ENCODE measurements at places on chromosomes 1 and 21.

- no peak for DNase-seq
Observed at GRCh38 chr1:212062832-212063438, 27.4 kb downstream of the DTL start.

DNA sequence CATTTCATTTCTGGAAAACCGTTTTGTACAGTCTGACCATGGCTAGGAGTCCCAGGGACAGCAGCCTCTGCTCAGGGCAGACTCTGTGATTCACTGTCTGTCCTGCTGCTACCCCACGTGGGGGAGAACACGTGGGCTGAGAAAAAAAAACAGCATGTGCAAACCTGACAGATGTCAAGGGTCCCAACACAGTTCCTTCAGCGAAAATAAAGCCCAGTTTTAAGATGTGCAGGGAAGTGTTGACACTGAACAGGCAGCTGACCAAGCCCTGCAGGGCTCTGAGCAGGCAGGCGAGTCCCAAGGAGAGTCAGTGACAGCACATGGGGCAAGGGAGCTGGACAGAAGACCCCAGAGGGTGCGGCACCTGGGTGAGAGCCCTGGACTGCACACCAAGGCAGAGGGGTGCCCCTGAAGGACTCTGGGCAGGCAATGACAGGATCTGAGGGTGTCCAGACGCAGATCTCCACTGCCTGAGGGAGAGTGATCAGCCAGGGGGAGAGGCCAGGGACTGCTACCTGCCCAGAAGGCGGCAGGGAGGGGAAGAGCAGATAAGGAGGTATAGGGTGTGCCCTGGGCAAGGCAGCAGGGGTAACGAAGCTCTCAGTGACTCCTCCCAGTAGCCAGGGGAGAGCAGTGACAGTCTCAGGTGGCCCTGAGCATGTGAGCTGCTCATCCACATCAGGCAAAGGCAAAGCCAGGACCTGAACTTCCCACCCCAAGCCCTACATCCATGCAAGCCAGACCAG lies 5.1 kb upstream of the SPATC1L start:
- no peak for DNase-seq

- DNase-seq: no peak
Observed at GRCh38 chr1:240004086-240004749, 87.5 kb upstream of the FMN2 start.

DNA sequence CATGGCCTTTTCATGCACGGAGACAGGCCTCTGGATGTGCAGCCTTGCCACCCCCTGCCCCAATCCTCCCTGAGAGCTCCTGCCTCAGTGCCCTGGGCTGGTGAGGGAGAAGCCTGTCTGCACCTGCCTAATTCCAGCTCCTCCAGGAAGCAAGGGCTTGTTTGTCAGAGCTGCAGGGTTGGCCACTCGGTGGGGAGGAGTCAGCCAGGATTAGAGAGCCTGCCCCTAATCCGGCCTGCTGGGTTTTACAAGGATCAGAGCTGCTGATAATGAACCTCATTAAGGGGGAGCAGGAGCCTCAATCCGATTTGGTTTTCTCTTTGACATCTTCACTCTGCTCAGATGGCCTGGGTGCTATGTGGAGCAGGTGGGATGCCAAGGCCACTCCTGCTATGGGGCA lies 31.9 kb upstream of the LHX4 start:
- DNase-seq: no peak

- DNase-seq: no peak
Observed at GRCh38 chr1:158371188-158371953, 17.7 kb downstream of the CD1E start.

- no peak for DNase-seq
Observed at GRCh38 chr1:179951383-179952144, 3.0 kb upstream of the CEP350 start.

DNA sequence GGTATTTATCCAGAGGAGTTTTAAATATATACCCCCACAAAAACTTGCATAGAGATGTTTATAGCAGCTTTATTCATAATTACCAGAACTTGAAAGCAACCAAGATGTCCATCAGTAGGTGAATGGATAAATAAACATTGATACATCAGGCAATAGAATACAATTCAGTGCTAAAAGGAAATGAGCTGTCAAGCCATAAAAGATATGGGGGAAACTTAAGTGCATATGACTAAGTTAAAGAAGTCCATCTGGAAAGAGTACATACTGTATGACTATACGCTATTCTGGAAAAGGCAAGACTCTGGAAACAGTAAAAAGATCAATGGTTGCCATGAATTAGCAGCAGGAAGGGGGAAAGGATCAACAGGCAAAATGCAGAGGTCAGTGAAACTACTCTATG lies 366.7 kb downstream of the HHIPL2 start:
- no peak for DNase-seq

DNA sequence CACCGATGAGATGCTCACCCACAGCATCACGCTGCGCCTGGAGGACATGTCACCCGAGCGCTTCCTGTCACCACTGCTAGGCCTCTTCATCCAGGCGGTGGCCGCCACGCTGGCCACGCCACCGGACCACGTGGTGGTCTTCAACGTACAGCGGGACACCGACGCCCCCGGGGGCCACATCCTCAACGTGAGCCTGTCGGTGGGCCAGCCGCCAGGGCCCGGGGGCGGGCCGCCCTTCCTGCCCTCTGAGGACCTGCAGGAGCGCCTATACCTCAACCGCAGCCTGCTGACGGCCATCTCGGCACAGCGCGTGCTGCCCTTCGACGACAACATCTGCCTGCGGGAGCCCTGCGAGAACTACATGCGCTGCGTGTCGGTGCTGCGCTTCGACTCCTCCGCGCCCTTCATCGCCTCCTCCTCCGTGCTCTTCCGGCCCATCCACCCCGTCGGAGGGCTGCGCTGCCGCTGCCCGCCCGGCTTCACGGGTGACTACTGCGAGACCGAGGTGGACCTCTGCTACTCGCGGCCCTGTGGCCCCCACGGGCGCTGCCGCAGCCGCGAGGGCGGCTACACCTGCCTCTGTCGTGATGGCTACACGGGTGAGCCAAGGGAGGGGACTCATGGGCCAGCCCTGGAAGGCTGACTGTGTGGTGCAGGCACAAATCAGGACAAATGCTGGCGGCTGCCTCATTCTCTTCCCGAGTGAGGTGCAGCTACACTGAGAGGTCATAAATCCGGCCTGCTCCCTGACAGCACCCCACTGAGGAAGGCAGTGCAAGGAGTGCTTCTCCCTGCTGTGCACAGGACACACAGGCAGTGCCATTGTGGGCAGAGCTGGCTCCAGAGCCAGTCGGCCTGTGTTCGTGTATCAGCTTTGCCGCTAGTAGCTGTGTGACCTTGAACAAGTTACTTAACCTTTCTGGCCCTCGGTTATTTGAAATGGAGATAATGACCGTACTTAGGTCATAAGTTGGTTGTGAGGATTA lies 9.4 kb downstream of the CELSR2 start:
- no peak for DNase-seq

DNA sequence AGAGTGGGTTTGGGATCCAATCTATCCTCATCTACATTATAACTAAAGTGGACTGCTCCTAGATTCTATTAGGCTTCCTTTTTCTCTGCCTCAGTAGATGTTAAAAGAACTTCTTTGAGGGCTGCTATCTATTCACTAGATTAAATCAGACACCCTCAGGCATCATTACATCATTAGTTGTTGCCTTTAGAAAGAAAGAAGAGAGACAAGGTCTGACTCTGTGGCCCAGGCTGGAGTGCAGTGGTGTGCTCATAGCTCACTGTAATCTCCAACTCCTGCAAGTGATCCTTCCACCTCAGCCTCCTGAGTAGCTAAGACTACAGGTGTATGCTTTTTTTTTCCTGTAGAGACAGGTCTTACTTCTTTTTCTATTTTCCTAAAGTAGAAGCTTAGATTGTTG lies 71.1 kb upstream of the EXO1 start:
- no peak for DNase-seq

- no peak for DNase-seq
Observed at GRCh38 chr1:68280286-68280685, 48.0 kb upstream of the WLS start.

DNA sequence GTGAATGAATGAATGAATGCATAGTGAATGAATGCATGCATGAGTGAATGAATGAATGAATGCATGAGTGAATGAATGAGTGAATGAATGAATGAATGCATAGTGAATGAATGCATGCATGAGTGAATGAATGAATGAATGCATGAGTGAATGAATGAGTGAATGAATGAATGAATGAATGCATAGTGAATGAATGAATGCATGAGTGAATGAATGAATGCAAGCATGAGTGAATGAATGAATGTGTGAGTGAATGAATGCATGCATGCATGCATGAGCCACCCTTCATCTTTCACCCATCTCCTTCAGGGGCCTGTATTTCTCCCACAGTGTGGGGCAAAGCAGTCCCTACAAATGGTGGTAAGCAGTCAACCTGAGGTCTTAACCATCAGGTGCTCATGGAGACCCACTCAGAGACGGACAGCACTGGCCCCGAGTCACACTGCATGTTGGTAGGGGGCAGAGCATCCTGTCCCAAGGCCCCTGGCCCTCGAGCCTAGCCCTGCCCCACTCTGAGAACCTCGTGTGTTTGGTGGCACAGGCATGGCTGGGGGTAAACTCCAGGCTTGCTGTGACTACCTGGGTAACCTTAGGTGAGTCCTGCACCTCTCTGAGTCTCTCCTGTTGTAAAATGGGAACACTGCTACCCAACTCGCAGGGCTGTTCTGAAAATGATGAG lies 28.0 kb upstream of the PAX7 start:
- DNase-seq: no peak

- DNase-seq: no peak
Observed at GRCh38 chr21:23690316-23690715, 1917.0 kb downstream of the MRPL39 start.

DNA sequence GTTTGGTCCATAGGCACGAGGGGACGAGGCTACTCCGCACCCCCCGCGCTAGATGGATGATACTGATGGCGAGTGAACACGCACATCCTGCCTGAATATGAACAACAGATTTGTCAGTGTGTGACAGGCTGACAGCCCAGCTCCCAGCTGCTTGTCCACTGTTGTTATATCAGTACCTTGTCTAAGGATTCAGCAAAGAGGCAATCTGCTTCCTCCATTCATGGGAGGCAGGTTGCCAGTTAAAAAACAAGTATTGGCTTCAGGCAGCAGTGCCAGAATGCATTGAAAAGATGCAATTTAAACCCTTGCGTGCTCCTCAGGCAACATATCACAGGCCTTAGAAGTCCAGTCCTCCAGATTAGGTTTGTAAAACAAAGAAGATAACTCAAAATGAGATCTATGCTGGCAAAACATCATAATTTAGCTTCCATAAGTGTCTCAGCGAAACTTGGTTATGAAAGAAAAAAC lies 223.3 kb downstream of the GPATCH2 start:
- DNase-seq: no peak

- no peak for DNase-seq
Observed at GRCh38 chr1:56268519-56269140, 310.7 kb downstream of the PLPP3 start.

GRCh38 chr21:42555756-42556438 lies 42.2 kb downstream of the SLC37A1 start:
- no peak for DNase-seq

DNA sequence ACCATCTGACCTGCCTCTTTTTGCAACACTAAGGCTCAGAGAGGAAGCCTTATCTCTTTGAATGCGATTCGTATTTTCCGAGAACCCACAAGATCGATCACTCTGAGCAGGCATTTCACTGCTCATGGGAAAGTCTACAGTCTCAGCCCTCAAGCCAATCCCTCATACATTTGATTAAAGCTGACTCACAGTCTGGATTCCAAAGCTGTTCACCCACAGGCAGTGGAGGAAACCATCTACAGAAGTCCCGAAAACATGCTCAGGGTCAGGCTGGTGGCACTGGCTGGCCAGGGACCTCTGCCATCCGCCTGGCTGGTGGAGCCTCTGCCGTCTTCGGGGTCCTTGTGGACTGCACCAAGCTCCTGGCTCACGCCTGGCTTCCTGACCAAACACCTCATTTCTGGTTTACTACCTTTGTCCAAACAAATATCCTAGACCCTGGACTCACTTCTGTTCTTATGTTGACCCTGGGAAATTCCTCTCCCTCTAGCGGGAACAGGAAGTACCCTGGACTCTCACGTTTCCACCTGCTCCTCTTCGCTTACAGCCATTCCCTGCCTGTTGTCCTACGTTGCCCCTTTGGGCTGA lies 650.0 kb downstream of the SMYD3 start:
- no peak for DNase-seq

- no peak for DNase-seq
Observed at GRCh38 chr1:68268896-68269483, 36.7 kb upstream of the WLS start.

- DNase-seq: peak; percentile 0
Observed at GRCh38 chr1:219990782-219991510, 55.4 kb downstream of the EPRS1 start.

DNA sequence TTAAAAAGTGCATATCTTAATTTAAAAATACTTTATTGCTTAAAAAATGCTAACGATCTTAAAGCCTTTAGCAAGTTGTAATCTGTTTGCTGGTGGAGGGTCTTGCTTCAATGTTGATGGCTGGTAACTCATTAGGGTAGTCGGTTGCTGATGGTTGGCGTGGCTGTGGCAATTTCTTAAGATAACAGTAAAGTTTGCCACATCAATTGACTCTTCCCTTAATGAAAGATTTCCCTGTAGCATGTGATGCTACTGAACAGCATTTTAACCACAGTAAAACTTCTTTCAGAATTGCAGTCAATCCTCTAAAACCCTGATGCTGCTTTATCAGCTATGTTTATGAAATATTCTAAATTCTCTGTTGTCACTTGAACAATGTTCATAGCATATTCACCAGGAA lies 6.8 kb upstream of the SAMD13 start:
- no peak for DNase-seq

DNA sequence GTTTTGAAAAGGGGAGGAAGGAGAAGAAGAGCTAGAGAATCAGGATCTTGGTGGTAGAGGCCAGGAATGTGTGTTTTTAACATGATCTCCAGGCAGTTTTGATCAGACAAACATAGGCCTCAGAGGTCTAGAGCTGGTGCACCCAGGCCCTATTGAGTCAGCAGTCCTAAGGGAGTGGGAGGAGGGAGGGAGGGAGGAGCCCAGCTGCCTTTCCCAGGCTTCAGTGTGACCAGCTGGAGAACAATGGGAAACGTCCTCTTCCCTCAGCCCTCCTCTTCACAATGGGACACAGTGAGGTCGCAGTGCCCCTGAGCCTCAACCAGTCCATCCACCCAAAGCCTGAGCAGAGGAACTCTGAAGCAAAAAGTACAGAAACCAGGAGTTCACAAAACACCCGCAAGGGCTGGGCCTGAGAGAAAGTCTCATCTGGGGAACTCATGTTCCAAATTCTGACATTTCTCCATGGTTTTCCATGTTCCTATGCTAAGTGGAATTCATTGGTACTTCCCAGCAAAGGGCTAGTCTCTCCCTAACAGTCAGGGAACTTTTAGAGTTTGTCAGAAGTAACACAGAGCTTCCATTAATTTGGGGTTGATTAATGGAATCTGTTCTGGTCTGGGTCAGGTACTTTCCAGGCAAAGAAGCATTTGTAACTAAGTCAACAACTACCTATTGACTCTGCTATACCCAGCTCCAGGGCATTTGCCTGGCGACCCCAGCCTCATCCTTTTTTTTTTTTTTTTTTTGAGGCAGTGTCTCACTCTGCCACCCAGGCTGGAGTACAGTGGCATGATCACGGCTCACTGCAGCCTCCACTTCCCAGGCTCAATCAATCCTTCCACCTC lies 37.5 kb downstream of the ELAPOR1 start:
- DNase-seq: no peak
